ENCODE measurements at places on chromosomes 1 and 21.

- DNase-seq = no peak
Measured at GRCh38 chr1:101193733-101194169, 43.1 kb upstream of the S1PR1 start.

DNA sequence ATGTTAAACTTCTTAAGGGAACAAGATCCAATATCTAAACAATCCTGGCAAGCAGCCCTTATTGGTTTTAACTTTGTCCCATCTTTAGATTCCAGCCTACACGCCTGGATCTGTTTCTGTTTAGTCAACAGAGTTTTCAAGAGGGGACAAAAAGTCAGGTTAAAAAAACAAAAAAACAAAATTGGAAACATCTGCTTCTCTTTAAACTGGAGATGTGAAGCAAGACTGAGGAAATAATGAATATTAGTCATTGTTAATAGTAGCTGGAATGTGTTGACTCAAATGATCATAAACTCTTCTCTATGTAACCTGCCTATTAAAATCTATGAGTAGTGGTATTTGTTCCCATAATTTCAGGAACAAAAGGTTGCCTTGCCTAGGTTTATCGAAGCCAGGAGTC lies 55.0 kb downstream of the NID1 start:
- DNase-seq = no peak

- no peak for DNase-seq
Measured at GRCh38 chr1:38831731-38832369, 27.7 kb downstream of the RRAGC start.

DNA sequence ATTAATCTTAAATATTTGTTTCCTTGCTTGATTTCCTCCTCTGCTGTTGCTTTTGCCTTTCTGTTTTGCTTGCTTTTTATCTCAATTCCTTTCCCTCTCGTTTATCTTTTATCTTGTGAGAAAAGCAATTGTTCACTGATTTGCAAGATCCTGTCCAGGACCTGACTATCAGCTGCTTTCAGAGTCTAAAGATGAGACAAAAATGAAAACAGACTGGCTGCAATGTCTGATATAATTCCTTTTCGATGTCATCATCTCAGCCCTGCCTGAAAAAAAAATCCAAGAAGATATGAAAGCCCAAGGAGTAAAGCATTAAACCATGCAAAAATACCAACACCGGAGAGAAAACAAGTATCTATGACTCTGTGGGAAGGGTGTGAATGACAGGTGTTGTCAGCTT lies 225.5 kb downstream of the PATJ start:
- no peak for DNase-seq

DNA sequence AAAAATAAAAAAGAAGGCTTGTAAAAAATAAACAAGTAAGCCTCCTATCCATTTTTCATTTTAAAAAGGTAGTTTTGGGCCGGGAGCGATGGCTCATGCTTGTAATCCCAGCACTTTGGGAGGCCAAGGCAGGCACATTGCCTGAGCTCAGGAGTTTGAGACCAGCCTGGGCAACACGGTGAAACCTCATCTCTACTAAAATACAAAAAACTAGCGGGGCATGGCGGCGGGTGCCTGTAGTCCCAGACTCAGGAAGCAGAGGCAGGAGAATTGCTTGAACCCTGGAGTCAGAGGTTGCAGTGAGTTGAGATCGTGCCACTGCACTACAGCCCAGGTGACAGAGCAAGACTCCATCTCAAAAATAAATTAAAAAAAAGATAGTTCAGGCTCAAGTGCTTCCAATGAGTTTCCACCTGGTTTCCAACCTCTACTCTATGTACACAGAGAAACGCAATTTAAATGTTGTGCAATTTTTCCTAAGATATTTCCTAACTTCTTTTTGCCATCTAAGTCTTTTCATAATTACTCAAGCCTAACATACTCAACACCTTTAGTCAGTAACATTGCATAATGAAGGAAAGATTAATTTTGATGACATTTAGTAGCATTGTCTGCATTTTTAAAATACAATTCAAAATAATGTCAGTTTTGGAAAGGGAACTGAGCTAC lies 106.3 kb downstream of the KCNT2 start:
- DNase-seq = no peak

DNA sequence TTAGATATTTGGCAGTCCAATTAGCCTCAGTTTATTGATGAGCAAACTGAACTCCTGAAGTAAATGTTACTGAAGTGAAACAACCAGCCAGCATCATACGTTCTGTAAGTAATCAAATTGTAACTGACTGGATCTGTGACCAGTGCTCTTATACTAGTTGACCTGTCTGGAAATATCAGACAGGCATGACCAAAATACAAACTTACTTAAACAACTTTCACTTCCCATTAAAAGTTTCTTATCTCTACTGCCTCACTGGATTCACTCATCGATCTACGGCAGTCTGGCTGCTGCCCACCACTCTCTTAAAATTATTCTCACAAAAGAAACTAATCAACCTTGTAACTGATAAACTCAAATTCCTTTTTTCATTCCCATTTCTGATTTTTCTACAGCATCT lies 56.4 kb downstream of the WDR3 start:
- no peak for DNase-seq

- DNase-seq = no peak
Measured at GRCh38 chr1:165134431-165134830, 222.1 kb downstream of the LMX1A start.

DNA sequence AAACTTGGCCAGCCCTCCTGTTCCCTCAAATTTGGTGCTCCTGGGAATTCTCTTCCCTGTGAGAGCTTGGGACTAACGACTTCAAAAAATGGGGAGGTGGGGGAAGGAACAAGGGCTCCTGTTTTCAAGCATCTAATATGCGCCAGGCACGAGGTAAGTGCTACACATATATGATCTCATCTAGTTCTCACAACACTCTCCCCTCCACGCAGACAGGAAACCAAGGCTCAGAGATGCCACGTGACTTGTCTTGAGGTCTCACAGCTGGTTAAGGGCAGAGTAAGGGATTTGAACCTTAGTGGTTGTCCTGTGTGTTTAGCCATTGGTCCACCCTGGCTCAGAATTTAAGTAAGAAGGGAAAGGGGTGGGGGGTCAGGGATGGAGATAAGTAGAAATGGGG lies 125.9 kb downstream of the DMRTB1 start:
- no peak for DNase-seq

GRCh38 chr1:185439727-185440415 lies 122.8 kb upstream of the IVNS1ABP start:
- no peak for DNase-seq

DNA sequence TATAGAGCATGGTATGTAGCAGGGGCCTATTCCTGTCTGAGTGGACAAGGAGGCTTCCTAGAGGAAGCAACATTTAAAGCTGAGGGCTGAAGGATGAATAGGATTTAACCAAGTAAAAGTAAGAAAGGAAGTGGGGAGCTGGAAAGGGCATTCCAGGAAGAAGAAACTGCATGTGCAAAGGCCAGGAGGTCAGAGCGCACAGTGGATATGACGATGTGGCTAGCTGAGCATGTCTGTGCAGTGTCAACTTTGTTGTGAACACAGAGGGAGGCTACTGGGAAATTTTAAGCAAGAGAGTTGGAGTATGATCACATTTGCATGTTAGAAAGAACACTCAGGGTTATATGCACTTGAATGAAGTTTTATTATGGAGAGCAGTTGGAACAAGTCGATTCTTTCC lies 28.6 kb upstream of the JUN start:
- no peak for DNase-seq

Data from heart right ventricle (tissue), 16 donors.